ENCODE measurements at places on chromosomes 13 and 19.

- no peak for DNase-seq
These were observed 8.0 kb upstream of the TRIM28 start for GRCh38 chr19:58535857-58536256.

DNA sequence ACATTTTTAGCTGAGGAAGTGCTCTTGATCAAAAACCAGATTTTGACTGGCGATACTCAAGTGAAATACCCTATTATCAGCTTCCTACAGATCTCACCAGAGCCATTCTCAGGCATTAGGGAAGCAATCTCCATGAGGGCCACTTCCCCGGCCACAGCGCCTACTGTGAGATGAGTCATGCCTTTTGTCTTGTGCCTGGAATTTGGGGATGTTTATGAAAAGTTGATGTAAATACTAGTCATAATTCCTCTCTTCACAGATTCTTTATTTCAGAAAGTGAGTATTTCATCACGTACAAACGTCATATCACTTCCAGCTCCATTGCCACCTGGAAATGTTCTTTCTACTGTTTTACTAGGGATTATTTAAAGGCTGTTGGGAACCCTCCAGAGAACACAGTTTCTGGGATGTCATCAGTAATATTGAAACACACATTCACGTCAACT is 25.3 kb upstream of the SLC46A3 start:
- DNase-seq = no peak

DNA sequence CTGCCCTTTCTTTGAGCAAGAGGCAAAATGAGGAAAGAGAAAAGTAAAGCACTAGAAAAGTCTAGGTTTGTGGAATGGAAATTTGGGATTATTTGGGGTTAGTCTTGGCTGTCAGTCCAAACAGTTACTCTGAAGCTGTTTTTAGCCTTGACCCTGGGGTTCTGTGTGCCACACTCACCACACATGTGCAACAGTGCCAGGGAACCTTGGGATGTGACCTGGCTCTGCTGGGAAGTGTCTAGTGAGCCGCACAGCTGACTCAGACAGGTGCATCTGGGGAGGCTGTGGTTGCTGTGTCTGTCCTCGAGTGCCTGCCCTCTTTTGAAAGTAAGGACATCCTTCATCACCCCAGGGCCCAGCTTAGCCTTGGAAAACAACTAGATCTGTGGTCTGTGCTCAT is 15.8 kb downstream of the MICOS13 start:
- no peak for DNase-seq

DNA sequence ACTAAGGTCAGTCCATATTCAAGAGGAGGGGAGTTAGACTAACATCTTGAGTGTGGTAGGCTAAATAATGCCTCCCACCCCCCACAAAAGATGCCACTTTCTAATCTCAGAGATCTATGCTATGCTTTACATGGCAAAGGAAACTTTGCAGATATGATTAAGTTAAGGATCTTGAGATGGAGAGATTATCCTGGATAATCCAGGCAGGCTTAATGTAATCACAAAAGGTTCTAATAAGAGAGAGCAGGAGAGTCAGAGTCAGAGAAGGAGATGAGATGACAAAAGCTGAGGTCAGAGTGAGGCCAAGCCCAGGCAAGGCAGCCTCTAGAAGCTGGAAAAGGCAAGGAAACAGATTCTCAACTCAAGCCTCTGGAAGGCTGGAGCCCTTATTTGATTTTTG is 1011.6 kb downstream of the PCDH9 start:
- no peak for DNase-seq

DNA sequence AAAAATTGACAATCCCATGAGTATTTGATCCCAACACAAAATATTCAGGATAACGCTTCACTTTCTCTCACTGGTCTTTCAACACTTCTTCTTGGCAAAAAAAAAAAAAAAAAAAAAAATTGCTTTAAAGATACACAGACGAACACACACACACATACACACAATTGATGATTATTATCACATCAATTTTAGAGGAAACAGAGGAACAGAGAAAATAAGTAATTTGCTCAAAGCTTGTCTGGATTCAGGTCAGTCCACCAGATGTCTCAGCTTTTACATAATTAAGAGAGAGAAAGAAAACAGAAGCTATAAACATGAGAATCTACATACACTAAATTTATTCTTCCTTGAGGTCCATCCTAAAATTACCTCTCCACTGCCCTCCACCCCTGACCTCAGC is 183.4 kb downstream of the MZT1 start:
- DNase-seq = no peak

GRCh38 chr19:4870025-4870700 is 2.7 kb upstream of the PLIN3 start:
- DNase-seq = peak; percentile 53

GRCh38 chr13:36432106-36432544 is at the start of gene CCNA1:
Gene CCNA1, plus strand, starts transcription at chr13:36432495. Its CDS starts 562 bp downstream, at chr13:36433057.
- peak; percentile 18 for DNase-seq

- no peak for DNase-seq
These were observed 80.4 kb downstream of the TSHZ3 start for GRCh38 chr19:31268751-31269383.

DNA sequence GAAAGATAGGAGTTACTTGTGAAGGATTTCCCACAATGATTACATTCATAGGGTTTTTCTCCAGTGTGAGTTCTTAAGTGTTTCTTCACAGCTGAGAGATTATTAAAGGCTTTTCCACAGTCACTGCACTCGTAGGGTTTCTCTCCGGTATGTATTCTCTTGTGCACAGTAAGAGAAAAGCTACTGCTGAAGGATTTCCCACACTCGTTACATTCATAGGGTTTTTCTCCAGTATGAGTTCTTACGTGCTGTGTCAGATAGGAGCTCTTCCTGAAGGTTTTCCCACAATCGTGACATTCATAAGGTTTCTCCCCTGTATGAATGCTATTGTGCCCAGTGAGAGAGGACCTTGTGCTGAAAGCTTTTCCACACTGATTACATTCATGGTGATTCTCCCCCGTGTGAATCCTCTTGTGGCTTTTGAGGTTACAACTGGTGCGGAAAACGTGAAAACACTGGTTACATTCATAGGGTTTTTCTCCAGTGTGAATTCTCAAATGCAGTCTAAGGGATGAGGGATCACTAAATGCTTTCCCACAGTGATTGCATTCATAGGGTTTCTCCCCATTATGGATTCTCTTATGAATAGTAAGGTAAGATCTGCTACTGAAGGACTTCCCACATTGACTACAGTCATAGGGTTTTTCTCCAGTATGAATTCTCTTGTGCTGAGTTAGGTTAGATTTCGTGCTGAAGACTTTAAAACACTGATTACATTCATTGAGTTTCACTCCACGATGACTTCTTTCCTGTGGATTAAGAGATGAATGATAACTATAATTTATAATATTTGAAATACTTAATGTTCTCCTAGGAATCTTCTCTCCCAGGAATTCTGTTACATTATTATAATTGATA is 20.6 kb downstream of the ZNF558 start:
- DNase-seq = no peak

DNA sequence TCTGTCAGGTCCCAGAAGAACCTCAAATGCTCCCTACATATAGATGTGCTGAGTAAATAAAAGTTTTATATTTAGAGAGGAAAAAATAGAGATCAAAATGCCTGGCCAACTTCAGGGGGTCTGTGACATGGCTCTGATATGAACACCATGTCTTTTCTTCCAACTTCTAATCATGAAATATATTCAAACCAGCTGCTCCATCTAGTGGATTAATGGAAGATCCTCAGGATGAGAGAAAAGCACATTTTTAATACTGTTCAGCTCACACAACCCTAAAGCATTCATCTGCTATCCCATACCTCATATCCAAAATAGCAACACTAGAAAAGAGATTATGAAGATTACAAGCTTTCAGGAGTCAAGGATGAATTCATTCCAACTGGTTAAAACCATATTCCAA is 56.0 kb upstream of the DOCK9 start:
- DNase-seq = no peak

DNA sequence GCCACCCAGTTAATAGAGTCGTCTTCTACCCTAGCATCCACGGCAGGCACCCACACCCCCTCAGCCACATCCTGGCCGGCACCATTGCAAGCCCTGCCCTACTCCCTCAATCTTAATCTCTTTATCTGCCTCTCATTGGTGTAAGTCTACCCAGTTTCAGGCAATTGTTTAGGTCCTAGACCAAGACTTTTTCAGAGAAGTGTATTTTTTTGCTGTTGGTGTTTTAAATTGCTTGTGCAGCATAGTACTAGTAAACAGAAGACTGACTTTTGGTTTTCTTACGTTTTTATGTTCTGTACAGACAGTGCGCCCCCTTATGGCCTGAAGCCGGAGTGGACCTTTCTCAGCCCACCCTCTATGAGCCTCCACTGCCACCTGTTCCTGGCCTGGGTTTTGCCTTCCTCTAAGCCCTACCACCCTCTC is 2.3 kb upstream of the LCP1 start:
- DNase-seq = peak; percentile 80

GRCh38 chr19:4012092-4012974 is 4.8 kb downstream of the PIAS4 start:
- no peak for DNase-seq

GRCh38 chr13:110257408-110257807 is 49.5 kb downstream of the COL4A1 start:
- no peak for DNase-seq

DNA sequence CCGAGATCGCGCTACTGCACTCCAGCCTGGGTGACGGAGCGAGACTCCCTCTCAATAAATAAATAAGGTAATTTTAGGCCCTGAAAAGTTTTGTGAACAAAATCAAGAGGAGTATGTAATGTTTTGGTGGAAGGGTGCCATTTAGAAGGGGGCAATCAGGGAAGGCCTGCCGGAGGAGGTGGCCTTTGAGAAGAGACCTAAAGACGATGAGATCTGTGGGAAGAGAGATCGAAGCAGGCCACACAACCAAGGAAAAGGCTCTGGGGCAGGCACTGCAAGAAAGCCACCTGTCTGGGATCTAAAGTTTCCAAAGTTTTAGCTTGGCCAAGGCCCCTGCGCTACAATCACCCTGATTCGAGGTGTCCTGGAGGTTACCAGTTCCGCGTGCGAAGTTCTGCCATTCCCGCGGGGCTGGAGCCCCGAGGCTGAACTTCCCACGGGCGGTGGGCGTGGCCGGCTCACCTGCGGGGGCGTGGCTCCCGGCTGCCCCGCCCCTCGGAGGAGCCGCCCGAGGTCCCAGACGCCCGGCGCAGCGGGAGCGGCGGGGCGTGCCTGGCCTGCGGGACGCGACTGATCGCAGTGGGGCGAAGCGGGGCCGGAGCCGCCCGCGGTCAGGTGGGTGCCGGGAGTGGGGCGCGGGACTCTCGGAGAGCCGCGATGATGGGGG is at the start of gene KLC3:
TSS of gene KLC3 (plus strand) at position 519 of the 667 bp plus-strand sequence. CDS start 4,792 bp downstream, outside the sequence.
- DNase-seq = peak; percentile 60

DNA sequence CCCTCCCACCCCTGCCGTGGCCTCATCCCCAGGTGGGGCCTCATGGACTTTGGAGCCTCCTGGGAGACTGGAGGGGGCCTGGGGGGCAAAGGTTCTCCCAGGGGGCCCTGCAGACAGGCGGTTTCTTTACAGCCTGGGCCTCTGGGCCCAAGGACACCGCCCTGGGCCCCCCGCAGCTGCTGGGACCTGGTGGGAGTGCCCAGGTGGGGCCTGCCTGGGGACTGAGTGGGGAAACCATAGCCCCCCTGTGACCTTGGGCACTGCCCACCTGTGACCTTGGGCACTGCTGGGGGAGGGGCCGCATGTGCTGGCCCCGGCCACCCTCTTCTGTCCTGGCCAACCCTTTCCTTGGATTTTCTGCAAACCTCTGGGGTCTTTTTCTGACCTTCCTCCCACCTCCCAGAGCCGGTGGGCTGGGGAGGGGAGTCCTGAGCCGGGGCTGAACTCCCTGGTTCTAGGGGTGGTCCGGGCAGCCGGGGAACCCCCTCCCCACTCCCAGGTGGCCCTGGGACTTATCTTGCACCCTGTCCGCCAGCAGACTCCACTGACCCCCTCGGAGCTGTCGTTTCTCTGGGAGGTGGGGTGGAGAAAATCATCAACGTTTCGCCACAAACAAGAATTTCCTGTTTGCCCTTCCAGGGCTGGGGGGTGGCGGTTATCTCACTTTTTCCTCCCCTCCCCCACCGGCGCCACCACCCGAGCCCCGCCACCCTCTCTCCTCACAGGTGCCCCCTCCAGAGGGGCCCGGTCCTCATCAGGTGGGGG is 27.0 kb downstream of the ARID3A start:
- no peak for DNase-seq

DNA sequence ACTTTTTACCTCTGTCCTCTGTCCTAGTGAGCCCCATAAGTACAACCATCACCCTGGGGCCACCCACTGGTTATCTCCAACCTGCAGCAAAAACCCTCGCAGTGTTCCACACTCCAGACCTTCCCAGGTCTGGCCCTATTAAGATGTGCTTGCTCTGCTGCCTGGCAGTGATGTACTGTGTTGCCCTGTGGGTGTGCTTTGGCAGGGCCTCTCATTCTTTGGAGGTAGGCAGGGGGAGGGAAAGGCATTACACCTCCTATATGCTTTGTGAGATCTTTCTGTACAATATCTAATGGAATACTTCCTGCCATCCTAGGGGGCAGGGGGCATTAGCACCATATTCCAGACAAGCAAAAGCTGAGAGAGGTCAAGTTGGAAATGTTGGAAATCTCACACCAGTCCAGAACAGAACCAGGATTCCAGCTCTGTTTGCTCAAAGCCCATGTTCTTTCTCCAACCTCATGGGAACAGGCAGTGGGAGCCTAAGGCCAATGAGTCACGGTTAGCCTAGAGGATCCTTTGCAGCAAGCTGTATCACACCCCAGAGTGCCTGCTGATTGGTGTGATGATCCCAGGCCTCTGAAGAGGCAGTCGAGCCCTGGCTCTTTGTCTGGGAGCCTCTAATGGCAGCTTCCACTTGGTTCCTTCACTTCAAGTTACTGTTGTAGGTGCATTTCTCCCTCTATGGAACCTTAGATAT is 59.7 kb upstream of the UBL3 start:
- no peak for DNase-seq

DNA sequence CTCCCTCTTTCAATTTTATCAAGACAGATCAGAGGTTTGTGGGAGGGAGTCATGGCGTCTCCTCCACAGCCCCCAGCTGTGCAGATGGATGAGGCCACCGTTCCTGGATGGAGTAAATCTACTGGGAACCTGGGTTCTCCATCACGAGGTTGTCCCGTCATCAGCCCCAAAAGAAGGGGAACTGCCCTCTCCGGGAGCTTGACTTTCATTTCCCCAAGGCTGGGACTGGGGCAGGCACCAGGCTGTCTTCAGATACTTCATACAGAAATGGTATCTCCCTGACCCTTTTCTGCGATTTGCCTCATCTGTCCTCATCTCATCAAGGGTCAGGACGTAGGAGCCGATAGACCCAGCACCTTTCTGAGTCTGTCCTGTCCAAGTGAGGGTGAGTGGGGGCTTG is 9.8 kb downstream of the LILRB2 start:
- no peak for DNase-seq

GRCh38 chr19:29587518-29587986 is 18.5 kb upstream of the POP4 start:
- peak; percentile 82 for DNase-seq

DNA sequence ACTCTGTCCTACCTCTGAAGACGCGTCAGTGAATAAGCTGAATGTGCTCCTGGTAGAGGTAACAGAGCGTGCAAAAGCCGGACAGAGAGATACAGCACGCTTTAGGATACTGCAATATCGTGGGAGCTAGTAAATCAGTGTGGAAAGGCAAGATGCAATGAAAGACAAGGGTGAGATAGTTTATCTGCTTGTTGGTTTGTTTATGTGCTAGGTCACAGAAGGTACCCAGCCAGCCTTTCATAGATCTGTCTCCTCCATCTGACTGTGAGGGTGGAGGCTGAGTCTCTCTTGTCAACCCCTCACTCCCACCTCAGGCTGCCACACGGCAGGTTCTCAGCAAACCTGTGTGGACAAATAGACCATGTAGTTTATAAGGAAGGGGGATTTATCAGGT is 904 bp upstream of the GIPC1 start:
- no peak for DNase-seq

- no peak for DNase-seq
These were observed 19.7 kb downstream of the VWA8 start for GRCh38 chr13:41941174-41941573.
